ENCODE measurements at places on chromosomes 6 and 20.

GRCh38 chr6:165732696-165733488 lies 69.9 kb upstream of the PDE10A start:
- no peak for DNase-seq

DNA sequence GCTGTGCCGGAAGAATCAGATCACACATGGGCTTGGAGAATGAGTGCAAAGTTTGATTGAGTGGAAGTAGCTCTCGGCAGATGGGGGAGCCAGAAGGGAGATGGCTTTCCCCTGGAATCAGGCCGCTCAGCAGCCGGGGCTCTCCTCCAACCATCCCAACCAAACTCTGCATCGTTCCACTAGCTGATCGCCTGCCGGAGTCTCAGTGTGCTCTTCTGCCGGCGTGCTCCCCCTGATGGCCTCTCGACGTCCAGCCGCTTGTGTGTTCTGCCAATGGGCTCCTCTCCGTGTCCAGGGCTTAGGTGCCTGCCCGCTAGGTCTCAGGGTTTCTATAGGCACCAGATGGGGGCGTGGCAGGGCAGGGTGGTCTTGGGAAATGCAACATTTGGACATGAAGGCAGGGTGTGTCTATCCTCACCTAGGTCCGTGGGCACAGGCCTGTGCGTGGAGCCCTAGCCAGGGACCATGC lies 4.9 kb upstream of the BIRC7 start:
- DNase-seq, result no peak

DNA sequence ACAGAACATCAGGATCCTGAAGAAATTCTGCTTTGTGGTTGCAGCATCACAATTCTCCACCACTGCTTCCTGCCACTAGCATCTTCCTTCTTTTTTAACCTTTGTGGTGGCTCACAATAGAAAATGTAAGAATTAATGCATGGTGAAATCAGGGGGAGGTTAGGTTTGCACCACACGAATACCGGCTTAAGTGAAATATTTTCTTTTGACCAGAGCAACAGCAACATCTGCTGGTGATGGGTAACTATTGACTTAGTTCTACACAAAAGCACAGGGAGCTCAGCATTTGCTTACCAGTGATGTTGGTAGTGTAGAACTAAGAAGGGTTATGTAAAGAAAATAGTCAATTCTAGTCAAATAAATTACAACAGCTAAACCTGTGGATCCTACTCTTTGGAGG lies 280.5 kb downstream of the SYNE1 start:
- DNase-seq, result no peak

DNA sequence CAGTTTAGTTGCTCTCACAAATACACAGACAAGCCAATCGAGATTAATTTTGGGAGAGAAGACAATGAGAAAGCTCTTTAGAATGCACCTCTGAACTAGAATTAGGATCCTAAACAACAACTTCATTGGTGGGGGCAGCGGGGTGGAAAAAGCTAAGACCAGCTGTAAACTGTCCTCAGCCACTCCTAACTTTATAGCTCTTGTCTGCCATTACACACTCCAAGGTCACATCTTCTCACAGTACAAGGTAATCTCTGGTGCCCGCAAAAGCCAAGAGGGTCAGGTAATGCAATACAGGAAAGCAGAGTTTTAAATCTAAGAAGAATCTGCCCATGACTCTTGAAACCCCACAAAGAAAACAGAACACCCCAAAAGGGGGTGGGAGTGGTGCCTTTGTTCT lies 17.8 kb upstream of the IL22RA2 start:
- no peak for DNase-seq

DNA sequence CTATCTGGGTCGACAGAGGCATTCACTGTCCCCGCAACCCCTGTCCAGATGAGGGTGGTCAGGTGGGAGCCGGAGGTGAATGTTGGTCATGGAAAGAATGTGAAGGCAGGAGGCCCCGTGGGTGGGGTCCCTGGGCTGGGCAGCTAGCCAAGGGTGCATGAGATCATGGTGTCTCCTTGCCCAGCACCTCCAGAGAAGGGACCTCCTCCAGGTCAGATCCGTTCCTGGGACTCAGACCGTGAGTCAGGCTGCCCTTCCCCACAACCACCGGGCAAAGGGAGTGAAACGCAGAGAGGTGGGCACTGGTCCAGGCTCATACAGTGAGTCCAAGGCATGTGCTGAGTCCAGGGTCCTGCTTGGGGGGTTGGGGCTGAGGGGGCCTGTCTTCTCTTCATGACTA lies 3.5 kb downstream of the FOXS1 start:
- DNase-seq, result no peak

Data from stimulated activated CD8-positive, alpha-beta memory T cell treated with anti-CD3 and anti-CD28 coated beads, Interleukin-4, amount 100 ng/mL, for 1 hour (primary cell).